Activated CD8-positive, alpha-beta memory T cell treated with anti-CD3 and anti-CD28 coated beads for 4 hours (primary cell): ENCODE measurements at places on chromosomes 6 and 20.
A peak's percentile ranks its signal among the peaks of the same experiment; 100 is the strongest.

DNA sequence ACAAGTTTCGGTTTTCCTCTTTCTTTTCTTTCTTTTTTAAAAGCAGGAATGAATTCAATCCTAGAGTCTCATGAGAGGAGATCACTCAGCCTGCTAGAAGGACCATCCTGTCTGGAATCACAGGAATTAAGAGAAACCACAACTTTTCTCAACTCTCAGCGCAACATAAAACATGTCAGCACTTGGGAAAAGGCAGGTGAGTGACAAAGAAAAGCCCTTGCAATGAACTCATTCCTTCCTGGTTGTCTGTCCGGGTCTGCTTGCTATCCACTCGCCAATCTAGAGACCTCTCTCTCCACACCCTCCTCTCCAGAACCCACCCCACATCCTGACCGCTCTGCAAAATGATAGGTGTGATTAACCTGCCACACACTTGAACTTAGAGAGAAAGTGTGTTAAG lies 253.8 kb downstream of the LY86 start:
- no peak for DNase-seq

DNA sequence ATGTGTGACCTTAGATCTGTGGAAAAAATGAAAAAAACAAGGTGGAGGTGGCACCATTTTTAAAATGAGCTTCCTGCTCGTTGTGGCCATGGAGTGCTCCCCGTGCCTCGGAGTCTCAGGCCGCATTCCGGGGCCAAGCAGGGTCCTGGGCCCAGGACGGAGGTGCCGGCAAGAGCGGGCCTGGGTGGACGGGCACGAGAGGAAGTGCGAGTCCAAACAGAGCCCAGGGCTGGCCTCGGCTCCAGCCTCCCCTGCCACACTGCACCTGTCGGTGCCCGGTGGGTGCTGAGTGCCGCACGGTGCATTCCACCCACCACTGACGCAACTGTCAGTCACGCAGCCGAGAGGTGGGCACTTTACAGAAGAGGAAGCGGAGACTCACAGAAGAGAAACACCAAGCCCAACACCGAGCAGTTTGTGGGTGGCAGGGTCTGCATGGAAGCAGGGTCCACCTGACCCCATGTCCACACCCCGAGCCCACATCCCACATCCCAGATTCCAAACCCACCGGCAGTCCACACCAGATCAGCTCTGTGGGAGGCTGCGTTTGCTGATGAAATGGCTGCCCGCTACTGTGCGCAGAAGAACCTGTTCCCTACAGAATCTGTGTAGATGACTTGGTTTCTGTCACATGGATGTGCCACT lies 97.7 kb downstream of the PSMB1 start:
- DNase-seq, result no peak

DNA sequence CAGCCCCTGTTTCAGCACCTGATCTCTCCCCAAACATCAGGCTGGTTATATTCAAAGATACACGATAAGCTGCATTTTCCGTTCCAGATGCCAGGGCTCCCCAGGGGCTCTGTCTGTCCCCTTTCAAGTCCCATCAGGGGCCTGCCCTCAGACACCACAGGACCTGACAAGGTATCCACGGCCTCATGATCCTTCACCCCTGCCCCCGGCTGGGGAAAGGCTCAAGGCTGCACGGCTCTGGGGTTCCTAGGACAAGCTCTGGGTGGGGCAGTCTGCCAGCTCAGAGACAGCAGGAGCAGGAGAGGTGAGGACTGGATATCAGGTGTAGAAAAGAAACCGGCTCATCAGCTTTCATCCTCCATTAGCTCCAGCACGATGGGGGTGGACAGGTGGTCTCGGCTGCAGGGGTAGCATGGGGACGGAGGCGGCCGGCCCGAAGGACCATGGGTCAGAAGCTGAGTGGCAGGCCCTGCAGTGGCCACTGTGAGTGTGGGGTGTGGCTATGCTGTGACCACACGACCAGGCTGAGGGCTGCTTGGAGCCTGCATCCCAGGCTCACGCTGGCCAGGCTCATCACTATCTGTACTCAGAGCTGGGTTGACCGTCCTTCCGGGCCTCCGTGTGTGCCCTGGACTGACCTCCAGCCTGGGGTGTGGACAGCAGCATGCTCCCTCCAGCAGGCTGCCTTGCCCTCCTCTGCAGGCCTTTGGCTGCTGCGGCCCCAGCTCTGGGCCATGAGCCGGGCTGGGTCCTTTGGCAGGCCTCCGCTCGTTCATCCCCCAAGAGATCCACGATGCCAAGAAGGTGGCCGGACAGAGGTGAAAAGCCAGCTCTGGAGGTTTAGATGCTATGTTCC lies 386.2 kb downstream of the THBS2 start:
- DNase-seq, result no peak

DNA sequence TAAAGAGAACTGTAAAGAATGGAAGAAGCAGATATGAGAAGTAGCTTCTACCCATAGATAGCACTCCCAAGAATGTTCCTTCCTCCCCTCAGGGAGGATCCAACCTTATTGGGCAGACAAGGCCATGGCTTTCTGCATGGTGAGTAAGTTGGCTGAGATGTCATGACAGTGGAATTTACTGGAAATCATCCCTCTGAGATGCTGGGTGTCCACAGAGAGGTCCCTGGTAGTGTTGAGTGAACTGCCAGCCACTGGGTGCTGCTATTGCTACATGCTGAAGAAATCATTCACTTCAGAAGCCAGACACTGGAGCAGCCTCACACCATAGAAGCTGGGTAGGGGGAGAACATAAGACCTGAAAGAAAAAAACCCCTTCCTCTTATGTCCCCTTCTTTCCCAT lies 46.4 kb upstream of the FERMT1 start:
- no peak for DNase-seq

DNA sequence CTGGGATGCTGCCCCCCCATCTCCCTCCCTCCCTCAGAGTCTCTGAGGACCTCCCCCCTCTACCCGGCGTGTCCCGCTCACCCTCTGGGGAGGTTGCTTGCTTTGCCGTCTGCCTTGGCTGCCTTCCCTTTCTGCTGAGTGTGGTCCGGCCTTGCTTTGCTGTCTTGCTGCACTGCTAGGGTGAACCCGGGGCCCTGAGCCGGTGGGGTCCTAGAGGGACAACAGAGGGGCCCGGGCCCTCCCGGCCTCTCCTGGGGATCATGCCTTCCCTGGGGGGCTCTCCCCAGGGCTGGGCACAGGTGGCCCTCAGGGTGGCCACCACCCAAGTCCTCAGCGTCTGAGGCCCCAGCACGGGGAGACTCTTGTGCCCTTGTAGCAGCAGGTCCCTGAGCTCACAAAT lies 19.3 kb downstream of the SLCO4A1 start:
- no peak for DNase-seq

- no peak for DNase-seq
These were observed 1159.7 kb downstream of the GRIK2 start for GRCh38 chr6:102553214-102553613.

DNA sequence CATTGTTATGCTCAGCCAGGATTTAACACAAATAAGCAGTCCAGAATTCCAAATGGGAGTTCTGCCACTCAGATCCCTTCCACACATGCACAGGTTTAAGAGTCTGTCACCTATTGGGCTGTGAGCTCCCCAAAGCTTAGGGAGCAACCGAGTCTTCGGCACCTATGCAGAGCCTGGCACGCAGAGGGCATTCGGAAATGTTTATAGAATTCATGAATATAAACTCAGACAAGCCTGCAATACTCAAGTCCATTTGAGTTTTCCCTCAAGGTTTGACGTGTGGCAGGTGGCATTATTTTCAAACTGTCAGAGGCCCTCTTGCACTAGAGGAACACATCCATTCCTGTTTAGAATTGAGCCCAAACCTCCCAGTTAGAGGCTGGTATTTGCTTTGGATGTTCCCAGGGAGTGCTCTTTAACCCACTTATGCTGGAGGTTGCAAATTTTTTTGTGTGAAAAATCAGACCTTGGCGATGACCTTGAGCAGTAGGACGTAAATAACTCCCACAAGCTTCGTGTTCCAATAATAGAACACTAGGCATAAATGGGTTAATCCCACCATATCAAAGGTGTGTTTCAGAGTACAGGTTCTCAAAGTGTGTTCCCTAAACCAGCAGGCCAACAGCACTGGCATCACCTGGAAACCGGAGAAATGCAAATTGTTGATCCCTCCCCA lies 28.1 kb downstream of the MAP1LC3A start:
- DNase-seq, result no peak

- no peak for DNase-seq
These were observed at the start of gene NKAIN2 for GRCh38 chr6:123803504-123804013. TSS of gene NKAIN2 (plus strand) at chr6:123803865.

DNA sequence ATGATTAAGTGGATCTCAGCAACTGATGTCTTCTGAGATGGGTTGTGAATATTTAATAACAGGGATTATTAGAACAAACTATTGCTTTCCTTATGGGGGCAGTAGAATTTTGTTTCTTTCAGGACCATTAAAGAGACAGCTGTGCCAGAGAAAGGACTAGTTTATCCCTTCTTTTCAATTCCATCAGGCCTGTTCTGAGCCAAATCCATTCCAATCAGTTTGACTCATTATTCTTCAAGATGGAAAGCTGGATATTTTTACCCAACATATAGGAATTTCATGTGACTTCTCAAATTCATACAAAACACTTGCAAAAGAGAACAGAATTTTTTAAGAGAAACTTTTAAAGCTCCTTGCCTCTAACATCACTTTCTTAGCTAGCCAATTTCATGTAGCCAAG lies 722.0 kb upstream of the FLRT3 start:
- DNase-seq, result no peak

GRCh38 chr6:160135907-160136655 lies 14.5 kb downstream of the SLC22A1 start:
- DNase-seq, result no peak

- no peak for DNase-seq
These were observed 313.7 kb downstream of the FOXC1 start for GRCh38 chr6:1923449-1923848.

DNA sequence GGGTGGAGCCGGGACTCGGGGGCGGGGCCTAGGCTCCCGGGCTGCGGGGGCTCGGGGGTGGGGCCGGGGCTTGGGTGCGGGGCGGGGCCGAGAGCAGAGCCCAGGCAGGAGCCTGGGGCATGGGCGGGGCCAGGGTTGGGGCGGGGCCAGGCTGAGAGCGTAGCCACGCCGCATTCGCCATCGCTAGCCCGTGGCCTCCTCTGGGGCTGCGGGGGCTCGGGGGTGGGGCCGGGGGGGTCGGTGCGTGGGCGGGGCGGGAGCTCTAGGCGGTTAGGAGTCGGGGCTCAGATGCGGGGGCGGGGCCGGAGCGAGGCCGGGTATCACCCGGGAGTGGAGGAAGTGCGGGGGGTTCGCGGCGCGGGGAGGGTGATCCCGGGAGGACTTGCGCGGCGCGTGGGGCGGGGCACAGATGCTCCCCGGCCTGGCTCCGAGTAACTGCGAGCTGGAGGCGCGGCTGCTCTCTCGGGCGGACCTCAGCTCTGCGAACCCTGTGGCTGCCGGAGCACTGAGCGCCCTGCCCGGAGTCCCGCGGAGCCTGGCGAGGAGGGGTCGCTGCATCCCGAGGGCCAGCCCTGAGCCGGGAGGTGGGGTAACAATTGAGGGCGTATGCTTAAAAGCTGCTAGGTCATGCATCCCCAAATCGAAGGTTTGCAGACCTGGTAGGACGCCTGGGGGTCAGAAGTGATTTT lies 434 bp upstream of the ECI2 start:
- peak; percentile 92 for DNase-seq

DNA sequence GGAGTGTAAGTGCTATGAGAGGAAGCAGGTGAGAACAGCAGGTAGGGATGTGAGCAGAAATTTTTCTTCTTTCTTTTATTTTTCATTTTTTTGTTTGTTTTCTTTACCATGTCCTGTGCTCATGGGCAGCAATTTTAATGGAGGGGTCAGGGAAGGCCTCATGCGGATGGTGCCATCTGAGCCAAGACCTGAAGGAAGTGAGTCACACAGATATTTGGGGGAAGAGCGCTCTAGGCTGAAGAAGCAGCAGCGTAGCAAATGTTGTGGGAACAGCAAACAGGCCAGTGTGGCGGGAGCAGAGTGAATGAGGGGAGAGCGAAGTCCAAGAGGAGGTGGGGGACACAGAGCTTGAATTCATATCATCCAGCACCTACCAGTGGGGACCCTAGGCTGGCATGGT lies 12.7 kb downstream of the SPDEF start:
- DNase-seq, result no peak

DNA sequence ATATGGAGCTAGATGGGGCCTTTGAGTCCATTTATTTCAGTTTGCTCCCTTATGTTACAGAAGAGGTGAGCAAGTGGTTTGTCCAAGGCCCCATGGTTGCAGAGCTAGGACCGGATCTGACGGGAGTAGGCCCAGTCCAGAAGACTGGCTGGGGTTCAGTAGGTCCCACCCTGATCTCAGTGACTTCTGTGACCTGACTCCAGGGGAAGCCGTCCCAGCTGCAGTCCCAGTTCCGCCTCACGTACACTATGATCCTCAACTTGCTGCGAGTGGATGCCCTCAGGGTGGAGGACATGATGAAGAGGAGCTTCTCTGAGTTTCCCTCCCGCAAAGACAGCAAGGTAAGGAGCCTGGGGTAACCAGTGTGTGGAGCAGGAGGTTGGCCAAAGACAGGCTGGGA lies 5.4 kb downstream of the DXO start:
- DNase-seq, result no peak

DNA sequence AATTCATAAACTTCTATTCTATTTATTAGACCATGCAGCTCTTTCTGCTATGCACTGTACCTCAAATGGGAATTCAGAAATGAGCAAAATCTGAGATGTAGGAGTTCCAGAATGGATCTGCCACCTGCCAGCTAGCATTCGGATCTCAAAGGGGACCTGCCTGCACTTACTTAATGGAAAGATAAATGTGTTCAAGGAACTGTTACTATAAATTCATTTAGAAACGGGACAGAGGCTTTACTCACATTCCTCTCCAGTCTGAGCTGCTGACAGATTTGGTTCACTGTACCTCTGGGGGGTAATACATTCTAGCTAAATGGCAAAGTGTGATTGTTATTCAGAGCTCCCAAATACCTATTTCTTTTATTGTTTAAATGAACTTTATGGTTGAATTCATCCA lies 384.1 kb downstream of the GRIK2 start:
- DNase-seq, result no peak

DNA sequence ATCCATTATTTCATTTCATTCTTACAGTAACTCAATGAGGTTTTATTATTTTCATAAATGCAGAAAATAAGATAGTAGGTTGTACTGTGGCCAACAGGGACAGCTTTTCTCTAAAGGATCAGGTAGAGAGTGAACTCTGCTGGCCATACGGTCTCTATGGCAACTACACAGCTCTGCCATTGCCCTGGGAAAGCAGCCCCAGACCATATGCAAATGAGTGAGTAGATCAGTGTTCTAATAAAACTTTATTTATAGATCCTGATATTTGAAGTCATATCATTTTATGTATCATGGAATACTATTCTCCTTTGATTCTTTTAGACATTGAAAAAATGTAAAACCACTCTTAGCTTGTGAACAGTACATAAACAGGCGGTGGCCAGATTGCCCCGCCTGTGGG lies 192.5 kb upstream of the RREB1 start:
- DNase-seq, result no peak

GRCh38 chr6:2781685-2782355 lies 16.6 kb downstream of the WRNIP1 start:
- DNase-seq, result no peak

GRCh38 chr6:46010771-46011170 lies 4.9 kb downstream of the CLIC5 start:
- DNase-seq, result no peak

- no peak for DNase-seq
These were observed 53.0 kb upstream of the CHD6 start for GRCh38 chr20:41671143-41671542.
